ENCODE measurements at places on chromosomes 1 and 21.

GRCh38 chr1:24987875-24988557 lies 57.9 kb upstream of the RUNX3 start:
- DNase-seq: no peak

- DNase-seq: no peak
These were observed 13.1 kb downstream of the KRTAP13-1 start for GRCh38 chr21:30408782-30409494.

DNA sequence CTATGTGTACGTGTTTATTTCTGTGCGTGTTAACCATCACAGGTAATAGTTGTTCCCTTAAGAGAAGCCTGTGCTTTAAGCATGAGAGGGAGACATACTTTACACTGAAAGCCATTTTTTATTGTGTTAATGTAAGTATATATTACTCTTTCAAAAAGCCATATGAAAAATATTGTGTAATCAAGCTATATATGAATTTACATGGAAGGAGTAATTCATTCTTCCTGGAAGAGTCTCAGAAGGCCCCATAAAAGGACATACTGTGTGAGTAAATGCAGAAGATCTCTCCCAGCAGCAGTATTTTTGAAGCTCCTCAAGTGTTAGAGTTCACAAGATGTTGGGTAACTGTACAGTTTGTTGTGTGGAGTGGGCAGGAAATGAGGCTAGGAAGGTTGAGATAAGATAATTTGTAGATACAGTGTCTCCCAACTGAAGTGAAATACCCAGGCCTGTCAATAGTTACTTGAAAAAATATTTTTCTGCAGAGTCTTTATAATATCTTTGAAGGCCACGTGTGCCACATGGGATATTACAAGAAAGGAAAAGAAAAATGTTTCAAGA lies 138.3 kb downstream of the PTGER3 start:
- no peak for DNase-seq

DNA sequence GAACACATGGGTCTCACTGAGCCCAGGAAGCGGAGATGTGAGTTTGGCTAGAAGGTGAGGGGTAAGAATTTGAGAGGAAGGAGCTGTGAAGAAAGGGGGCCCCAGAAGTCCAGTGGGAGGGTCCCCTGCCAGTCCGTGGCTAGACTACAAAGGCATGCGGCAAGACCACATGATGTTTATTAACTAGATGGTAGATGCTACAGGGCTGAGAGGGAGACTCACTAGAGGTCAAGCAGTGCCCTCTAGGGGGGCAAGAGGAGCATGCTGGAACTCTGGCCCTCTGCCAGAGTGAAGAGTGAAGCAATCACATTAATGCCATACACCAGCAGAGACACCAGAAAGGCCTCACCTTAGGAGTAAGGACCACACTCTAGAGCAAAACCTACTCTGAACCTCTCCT lies 12.2 kb downstream of the KIAA0319L start:
- peak; percentile 59 for DNase-seq

DNA sequence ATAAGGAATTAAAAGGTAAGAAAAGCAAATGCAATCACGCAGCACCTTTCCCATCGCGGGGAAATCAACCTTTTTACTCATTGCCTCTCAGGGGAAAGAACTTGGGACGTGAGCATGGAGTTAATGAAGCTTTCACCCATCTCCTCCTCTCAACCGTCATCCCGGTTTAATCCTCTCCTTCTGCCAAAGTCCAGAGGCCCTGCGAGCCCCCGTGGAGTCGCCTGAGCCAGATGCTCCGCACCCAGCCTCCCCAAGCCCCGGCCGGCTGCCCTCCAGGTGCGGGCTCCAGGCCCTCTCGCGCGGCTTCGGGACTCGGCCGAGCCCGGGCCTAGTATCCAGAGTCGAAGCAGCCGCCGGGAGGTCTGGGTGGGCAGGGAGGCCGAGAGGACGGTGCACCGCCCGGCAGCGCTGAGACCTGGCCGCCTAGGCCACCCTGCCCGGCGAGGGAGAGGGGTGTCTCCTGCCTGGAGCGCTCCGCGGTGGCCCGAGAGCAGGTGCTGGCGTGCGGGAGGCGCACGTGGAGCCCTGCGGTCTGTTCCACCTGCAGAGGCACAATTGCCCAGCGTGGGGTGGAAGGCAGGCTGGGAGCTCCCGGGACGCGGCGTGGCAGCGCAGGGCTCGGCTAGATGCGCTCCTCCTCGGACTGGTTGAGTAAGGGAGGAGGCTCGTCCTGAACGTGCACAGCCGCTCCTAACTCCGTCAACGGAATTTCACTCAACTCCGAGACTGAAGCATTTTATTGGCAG lies 218.5 kb downstream of the SDCCAG8 start:
- DNase-seq: no peak
